Gastrocnemius medialis (tissue), 4 donors: ENCODE measurements at places on chromosomes 2 and 18. TPM values are rescaled to one million over a fixed set of nuclear protein-coding genes. Genes with fewer than 3 reads are reported as not detected.

DNA sequence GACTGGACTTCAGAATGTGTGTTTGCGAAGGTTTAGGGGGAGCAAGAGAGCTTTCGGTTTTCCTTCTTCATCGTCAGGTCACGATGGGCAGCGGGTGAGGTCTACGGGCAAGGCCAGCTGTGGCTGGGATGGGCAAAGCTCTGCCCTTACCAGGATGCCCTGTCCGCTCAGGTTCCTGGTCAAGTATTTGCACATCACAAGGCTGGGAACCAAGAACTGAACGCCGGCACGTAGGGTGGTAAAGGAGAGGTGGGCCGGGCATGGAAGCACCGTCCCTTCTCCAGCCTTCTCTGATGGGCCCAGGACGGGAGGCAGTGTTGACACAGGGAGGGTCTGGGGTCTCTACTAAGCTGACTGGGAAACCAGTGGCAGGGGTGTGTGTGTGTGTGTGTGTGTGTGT lies 50.5 kb upstream of the UBE2F start:
- DNase-seq, result no peak

The KIAA2012 gene
- total RNA-seq, result not detected

- no peak for DNase-seq
These were observed 146.3 kb downstream of the GCA start for GRCh38 chr2:162490052-162490717.

GRCh38 chr2:56375251-56375650 lies 191.5 kb downstream of the CCDC85A start:
- DNase-seq, result no peak

The RTKN gene
- total RNA-seq, result 2.2 TPM

The KCNG3 gene
- total RNA-seq, result not detected

The RFTN2 gene
- total RNA-seq, result 4.5 TPM

The BOLL gene
- total RNA-seq, result 2.7 TPM

- no peak for DNase-seq
These were observed 141.4 kb downstream of the BCL11A start for GRCh38 chr2:60412027-60412426.

The AQP12B gene
- not detected for total RNA-seq

- no peak for DNase-seq
These were observed at the start of gene COLEC12 for GRCh38 chr18:500632-501405. TSS of gene COLEC12 (minus strand) at chr18:500701. CDS start at chr18:500514, 187 bp downstream.

- no peak for DNase-seq
These were observed 100.1 kb upstream of the CERS6 start for GRCh38 chr2:168355779-168356476.

The DGKD gene
- 41.3 TPM for total RNA-seq

- no peak for DNase-seq
These were observed 29.8 kb downstream of the EHD3 start for GRCh38 chr2:31263636-31264190.

- no peak for DNase-seq
These were observed 25.4 kb downstream of the NCK2 start for GRCh38 chr2:105770149-105770548.

The TANK gene
- total RNA-seq, result 70.3 TPM
